ENCODE measurements at places on chromosomes 2 and 18.

GRCh38 chr2:71240794-71241193 is 13.9 kb upstream of the PAIP2B start:
- DNase-seq: no peak

- DNase-seq: peak; percentile 19
Measured at GRCh38 chr2:120596990-120597594, 138.6 kb upstream of the GLI2 start.

DNA sequence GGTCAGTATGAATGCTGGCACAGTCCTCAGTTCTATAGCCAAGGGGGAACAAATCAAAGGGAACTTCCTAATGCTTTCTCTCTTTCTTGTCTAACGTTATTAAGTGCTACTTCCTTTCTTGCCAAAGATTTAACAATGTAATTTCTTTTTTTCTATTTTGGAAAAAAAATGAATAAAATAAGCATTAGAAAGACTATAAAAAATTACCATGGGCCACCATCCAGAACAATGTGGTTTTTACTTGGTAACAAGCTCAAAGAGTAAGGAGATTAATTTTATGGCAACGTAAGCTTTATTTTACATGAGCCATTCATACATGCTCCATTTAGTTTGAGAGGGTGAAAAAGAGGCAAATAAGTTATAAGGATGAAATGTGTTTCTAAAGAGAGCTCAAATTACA is 40.1 kb downstream of the SERPINE2 start:
- no peak for DNase-seq

GRCh38 chr2:99066075-99066958 is 75.2 kb upstream of the C2orf15 start:
- DNase-seq: peak; percentile 38

DNA sequence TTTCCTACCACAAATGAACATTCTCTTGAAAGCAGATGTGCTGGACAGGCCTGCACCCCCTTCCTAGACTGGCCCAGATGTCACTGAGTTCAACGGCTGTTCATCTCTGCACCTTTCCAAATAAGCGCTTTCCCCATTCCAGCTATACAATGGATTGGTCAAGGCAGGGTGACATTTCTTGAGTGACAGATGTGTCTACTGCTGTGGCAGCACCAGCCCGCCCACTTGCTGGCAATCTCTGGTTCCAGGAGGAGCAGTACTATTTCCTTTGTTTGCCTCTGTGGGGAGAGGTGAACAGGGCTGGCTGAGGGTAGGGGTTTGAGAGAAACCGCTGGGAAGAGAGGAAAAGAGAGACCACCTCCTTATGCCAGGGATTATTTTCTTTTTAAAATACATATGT is 269.5 kb upstream of the POU3F3 start:
- DNase-seq: no peak

DNA sequence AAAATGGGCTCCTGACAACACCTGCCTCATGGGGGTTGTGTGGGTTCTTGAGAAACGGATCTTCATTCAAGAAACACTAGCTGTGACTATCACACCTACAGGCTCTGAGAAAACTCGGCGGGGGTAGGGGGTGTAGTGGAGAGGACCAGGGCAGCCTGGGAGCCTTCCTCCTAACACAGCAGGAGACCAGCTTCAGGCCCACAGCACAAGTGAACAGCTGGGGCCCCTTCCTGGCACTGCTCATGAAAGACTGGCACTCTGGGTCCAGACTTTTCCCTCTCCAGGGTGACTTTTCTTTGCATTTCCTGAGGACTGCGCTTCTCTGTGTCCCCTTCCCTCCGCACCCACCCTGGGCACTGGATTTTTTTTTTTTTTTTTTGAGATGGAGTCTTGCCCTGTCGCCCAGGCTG is 7.2 kb upstream of the SEMA4C start:
- no peak for DNase-seq

GRCh38 chr2:129806317-129806716 is 173.1 kb upstream of the RAB6C start:
- no peak for DNase-seq

GRCh38 chr2:36416370-36417165 is 61.0 kb downstream of the CRIM1 start:
- peak; percentile 30 for DNase-seq

DNA sequence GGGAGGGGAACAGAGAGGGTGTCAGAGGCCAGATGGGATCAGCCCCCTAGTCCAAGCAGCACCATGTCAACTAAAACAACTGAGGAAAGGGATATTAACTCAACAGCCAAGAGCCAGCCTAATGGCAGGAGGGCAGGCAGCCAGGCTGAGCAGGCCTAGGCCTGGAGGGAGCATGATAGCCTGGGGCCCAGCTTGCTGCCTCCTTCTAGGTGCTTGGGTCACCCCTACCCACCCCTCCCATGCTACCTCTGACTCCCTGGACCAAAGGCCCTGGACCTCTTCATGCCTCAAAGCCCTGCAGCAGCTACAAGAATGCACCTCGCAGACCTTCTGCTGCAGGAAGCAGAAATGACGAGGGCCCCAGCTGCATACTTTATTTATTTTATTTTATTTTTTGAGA is 22.1 kb upstream of the TNS1 start:
- DNase-seq: no peak

DNA sequence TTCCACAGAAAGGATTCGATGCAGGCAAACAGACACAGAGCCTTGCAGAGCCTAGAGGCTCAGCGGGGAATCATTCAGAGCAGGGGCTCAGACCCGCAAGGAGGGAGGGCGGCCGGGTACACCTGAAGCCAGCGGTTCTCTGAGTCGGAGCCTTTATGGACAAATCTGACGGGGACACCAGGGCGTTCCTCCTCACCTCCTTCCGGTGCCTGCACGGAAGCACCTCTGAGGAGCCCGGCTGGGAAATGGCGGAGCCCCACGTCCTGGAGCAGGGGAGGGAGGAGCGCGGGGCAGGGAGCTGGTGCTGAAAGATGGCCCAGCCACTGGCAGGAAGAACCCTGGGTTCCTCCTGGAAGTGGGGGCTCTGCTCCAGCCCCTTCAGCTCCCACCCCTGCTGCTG is 193.5 kb upstream of the ALKAL2 start:
- DNase-seq: no peak

DNA sequence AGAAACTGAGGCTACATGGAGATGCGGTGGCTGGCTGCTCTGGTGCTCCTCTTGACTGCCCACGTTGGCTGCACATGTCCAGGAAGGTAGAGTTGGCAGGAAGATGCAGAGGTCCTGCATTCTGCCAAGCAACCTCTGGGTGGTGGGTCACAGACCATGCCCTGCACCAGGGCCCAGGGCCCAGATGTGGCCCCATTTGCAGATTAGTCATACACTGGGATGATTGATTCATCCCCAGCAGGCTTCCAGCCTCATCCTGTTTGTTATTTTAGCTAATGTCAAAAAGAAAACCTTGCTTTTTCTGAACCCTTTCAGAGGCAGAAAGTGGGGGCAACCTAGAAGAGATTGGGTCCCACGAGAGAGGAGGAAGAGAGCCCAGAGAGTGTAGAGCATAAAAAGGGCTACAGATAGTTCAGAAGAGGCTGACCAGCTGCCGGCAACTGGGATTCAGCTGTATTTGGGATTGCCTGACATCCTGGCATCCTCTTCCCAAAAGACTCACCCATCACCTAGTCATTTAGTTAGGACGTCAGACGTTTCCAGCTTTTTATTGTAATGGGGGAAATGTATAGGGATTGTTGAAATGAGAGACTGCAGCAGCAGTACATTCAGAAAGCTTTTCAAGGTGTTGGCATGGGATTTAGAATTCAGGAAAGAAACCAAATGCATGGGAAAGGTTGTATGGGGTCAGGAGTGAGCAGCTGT is 101.9 kb downstream of the CTIF start:
- no peak for DNase-seq

DNA sequence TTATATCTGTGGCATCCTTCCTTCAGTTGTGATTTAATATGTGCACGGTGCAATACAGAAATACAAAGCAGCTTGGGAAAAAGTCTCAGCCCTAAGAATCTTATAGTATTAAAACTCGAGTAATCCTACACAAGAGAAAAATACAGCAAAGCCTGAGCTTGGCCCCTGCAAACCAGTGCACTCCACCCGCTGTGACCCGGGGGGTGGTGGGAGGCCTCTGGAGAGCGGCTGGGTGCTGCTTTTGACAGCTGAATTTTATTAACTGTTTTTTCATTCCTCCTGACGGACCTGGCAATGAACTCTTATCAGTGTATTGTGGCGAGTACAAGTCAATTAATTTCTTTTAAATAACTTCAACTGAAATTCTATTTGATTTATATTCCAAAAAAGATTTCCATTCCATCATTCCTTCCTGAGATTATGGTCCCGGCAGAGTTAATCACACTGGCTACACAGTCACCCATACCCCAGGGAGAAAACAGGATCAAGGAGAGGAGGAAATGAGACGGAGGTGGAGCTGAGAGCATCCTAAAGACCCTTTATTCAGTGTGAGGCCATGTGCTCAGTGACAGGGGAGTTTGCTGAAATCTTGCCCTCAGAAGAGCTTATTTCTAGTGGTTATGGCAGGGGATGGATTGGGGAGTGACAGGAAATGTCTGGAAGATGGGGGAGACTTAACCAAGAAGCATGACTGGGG is 124.8 kb downstream of the KLHL29 start:
- DNase-seq: no peak

GRCh38 chr18:39365836-39366485 is 1800.4 kb upstream of the CELF4 start:
- DNase-seq: no peak

DNA sequence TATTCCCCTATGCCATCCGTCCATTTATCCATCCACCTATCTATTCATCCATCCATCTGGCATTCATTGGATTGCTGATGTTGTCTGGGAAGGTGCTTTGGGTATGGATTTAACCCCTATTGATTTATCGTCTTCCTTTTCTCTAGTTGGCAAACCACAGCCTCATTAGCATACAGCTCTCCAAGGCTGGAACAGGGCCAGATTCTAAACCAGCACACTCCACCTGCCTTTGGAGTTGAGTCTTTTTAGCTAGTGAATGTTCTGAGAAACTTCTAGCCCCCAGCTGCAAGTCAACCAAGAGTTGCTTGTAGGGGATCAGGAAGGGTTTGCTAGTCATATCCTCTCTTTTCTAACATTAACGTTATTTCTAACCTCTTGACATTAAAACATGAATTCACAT is 90.7 kb downstream of the NRP2 start:
- DNase-seq: no peak

- DNase-seq: no peak
Measured at GRCh38 chr2:181485638-181485946, 28.4 kb downstream of the ITGA4 start.

- DNase-seq: no peak
Measured at GRCh38 chr2:176582990-176583481, 313.8 kb downstream of the MTX2 start.

DNA sequence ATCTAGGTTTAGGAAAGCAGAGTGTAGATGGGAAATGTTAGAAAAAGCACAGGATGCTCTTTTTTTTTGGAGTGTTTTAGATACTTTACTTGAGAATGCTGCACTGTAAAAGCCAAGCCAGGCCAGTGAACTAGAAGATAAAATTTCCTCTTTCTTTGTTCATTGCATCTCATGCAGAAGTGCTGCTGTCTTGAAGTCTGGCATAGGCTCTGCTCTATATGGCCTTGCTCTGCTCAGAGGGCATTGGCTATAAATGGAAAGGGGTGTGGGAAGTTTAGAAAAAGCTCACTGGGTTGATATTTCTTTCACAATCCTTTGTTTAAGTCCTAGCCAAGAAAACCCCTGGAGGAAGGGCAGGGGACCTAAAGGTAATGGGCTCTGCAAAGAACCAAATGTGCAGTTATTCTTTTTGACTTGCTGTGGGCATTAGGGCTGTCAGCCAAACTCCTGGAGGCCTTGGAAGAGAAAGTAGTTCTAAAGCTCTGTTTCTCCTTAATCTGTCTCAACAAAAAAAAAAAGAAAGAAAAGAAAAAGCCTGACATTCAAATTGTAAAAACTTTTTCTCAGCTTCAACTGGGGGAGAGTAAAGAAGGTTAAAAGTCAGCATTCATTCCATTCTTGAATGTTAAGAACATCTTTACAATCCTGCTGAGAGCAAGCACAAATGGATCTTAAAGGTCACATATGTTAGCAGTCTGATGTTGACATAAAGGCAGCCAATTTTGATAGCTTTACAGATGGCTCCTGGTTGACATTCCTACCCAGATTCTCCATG is 338.3 kb downstream of the GULP1 start:
- DNase-seq: no peak

DNA sequence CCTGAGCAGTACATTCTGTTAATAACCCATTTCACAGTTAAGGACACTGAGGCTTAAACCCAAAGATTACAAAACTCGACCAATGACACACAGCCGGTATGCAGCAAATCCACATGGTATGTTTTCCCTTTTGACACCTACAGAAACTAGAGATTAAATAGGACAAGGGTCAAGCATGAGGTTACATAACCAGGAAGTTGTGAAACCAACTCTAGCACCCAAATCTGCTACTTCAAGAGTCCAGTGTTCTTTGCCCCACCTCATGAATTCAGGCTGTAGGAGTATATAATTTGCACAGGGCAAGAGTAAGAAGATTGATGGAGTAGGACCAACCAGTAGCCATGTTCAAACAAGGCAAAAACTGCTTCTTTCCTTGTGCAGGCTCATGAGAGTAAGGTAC is 249.8 kb downstream of the BCL11A start:
- no peak for DNase-seq

GRCh38 chr2:102141011-102141943 is 1.3 kb upstream of the IL1R1 start:
- DNase-seq: no peak

GRCh38 chr2:120161190-120161589 is 62.0 kb downstream of the TMEM185B start:
- DNase-seq: no peak

DNA sequence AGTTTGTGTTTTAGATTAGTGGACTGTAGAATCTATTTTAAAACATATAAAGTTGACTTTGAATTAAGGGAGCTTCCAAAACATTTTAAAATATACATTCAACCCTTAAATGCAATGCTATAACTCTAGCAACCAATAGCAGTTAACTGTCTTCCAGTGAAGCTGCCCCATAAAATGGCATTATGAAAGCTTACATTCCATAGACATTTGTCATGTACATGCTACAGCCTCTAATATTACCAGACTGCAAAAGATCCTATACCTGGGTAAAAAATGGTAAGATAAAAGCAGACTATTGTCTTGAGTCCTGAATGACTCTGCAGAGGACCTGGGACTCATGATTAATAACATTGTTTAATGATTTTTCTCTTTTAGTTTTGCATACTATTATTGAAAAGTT is 489.4 kb downstream of the LRP1B start:
- DNase-seq: no peak
